Osteocyte (in vitro differentiated cells): ENCODE measurements at places on chromosomes 4 and X.
A peak's percentile ranks its signal among the peaks of the same experiment; 100 is the strongest.

DNA sequence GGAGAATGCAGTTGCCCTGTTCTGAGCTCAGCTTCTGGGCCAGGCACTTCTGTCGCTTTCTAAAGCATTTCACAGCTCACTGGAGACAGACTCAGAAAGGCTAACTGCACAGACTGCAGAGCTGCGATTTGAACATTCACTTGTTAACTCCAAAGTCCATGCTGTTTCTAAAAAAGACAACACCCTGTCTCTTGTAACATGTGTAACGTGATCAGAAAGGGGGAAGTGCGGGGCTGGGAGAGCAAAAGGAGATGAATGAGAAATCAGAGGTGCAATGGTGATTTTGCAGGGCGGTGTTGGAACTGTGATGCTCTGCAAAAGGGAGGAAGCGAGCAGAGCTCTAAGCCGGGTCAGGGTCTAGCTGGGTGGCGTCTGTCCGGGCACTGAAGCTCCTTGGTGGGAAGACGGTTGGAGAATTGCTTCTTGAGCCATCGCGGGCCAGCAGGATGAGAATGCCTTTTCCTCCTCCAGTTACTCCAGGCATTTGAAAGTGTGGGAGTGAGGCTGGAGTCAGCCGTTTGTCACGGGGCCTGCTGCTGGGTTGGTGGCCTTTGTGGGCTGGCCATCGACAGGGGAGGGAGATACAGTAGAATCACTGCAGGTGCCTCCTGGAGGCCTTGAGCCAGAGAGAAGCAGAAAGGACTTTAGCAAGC lies 20.3 kb downstream of the TBC1D14 start:
- DNase-seq, result no peak

DNA sequence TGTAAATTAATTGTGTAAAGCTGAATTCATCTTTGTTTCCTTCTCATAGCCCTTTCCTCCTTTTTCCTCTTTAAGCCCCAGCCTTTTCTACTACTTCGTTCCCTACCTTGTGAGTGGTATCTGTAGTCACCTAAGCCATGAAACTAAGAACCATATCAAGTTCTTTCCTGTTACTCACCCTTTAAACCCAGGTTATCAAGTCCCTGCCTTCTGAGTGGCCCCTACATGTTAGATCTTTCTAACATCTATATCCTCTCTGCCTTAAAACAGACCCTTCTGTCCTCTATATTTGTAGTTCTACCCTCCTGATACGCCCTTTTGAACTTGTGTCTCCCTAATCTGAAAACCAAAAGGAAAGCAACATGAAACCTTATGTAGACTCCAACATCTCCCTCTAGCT lies 7.2 kb downstream of the AP1AR start:
- DNase-seq, result no peak

GRCh38 chrX:13142891-13143290 lies 98.5 kb upstream of the FAM9C start:
- no peak for DNase-seq

- DNase-seq, result no peak
Observed at GRCh38 chrX:101360390-101360789, 11.8 kb upstream of the TIMM8A start.

- no peak for DNase-seq
Observed at GRCh38 chr4:69848028-69848427, 11.9 kb downstream of the SULT1E1 start.

GRCh38 chr4:176498617-176499256 lies 179.0 kb downstream of the SPCS3 start:
- DNase-seq, result no peak

GRCh38 chr4:52813546-52813945 lies 48.6 kb upstream of the RASL11B start:
- no peak for DNase-seq

- no peak for DNase-seq
Observed at GRCh38 chr4:149328161-149328560, 487.5 kb downstream of the IQCM start.

DNA sequence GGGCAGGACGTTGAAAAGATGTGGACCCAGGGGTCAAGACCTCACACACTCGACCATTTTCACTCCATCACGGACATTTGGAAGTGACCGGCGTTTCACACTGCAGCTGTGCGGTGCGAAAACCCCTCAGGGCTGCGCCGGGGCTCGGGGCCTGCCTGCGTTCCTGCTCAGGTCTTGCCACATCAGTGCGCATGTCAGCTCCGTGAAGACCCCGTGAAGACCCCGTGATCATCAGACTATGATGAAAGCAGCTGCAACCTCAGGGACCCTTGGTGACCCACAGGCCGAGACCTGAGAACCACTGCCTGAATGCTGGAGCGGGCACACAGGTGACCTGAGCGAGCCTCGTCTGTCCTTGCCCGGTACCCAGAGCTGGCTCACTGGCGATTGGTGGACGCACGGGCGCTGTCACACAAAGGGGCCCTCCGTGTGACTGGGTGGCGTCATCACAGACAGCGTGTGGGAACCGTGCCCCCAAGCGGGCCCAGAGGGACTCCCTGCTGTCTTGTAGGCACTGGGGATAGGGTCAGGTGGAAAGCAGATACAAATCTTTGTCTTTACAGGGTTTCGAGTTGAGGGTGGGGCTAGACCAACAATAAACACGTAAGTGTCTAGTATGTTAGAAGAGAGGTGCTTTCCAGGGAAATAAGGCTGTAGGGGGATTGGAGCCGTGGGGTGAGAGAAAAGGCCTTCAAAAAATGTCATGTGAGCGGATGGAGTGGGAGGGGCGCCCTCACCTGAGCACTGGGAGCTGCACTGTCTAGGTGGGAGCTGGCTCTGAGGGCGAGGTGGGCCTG lies 12.7 kb downstream of the MSANTD1 start:
- DNase-seq, result peak; percentile 83

GRCh38 chr4:42248972-42249371 lies 96.5 kb upstream of the BEND4 start:
- DNase-seq, result no peak

DNA sequence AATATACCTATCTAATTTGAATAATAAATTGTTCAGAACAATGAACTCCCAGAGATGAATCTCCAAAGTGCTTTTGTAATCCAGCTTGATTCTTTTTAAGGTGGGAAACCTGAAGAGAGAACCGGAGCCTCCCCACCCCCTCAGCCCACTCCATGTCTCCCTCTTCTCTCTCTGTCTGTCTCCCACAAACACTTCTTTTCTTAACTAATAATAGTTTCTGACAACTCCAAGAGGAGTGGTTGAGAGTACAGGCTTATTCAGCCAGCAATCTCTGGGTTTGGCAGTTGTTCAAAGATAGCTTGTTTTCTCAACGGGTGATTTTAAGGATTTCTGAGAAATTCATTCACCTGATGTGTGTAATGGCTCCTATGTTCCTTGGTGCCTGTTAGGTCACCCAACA lies 23.4 kb downstream of the PPP4R3C start:
- no peak for DNase-seq

GRCh38 chr4:73864961-73865360 lies 4.2 kb upstream of the CXCL1 start:
- no peak for DNase-seq

DNA sequence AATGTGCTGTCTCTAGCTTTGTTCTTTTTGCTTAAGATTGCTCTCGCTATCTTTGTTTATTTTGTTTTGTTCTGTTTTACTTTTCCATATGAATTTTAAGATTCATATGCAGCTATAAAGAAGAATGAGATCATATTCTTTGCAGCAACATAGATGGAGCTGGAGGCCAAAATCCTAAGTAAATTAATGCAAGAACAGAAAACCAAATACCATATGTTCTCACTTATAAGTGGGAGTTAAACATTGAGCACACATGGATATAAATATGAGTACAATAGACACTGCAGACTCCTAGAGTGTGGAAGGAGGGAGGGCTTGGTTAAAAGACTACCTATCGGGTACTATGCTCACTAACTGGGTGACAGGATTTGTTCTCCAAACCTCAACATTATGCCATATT lies 237.8 kb downstream of the TRAM1L1 start:
- DNase-seq, result no peak

GRCh38 chr4:23033796-23034195 lies 341.1 kb downstream of the GBA3 start:
- DNase-seq, result no peak

GRCh38 chr4:6845027-6845426 lies 62.5 kb downstream of the KIAA0232 start:
- DNase-seq, result no peak

DNA sequence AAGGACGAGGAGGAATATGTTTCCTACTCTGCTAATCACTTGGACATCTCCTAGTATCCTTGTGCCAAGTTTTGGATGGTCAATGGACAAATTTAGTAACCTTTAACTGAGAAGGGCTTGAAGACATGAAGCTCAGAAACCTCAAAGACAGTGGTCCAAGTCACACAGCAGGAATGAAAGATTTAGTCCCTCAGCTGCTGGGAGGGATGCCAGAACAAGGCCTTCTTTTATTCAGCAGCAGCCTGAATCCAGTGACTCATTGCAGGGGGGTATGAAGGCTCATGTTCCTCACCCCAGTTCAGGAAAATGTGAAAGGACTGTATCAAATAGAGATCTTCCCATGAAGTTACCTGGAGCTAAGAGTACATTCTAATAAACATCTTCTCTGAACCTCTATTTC lies 214.9 kb upstream of the UGT8 start:
- DNase-seq, result no peak

- DNase-seq, result no peak
Observed at GRCh38 chr4:39591290-39591689, 47.4 kb downstream of the SMIM14 start.
